ENCODE measurements at places on chromosomes 7 and 10. TPM values are rescaled to one million over a fixed set of nuclear protein-coding genes. Genes with fewer than 3 reads are reported as not detected.

PDE6C gene
- not detected for total RNA-seq

FOXL3 gene
- total RNA-seq = not detected

ZNF853 gene
- 4.8 TPM for total RNA-seq

TUBAL3 gene
- total RNA-seq = not detected

C7orf57 gene
- not detected for total RNA-seq

CLRN3 gene
- not detected for total RNA-seq

RPP38 gene
- 11.6 TPM for total RNA-seq

MYH16 gene
- under 0.01 TPM for total RNA-seq

FIS1 gene
- total RNA-seq = 226 TPM

PAXIP1 gene
- total RNA-seq = 8.4 TPM

MOGAT3 gene
- not detected for total RNA-seq

ASAH2 gene
- 1.3 TPM for total RNA-seq

ZNF365 gene
- total RNA-seq = 0.84 TPM

KIAA1549 gene
- 1.0 TPM for total RNA-seq

OR9A2 gene
- not detected for total RNA-seq

STEAP1 gene
- total RNA-seq = 39.5 TPM

ZNF25 gene
- 5.0 TPM for total RNA-seq

LIPF gene
- not detected for total RNA-seq

HSPA12A gene
- total RNA-seq = 4.7 TPM

LIPM gene
- not detected for total RNA-seq

CYP3A7 gene
- 0.34 TPM for total RNA-seq

BBS9 gene
- total RNA-seq = 6.7 TPM

COMMD3 gene
- total RNA-seq = 53.1 TPM

ZNF32 gene
- 33.5 TPM for total RNA-seq

TFR2 gene
- total RNA-seq = 0.17 TPM

FXYD4 gene
- total RNA-seq = not detected

TNKS2 gene
- total RNA-seq = 17.7 TPM

UNCX gene
- not detected for total RNA-seq

DNAJC30 gene
- 6.2 TPM for total RNA-seq

CNNM2 gene
- 1.7 TPM for total RNA-seq

MRLN gene
- total RNA-seq = not detected

NXPH1 gene
- total RNA-seq = not detected

SND1 gene
- 173 TPM for total RNA-seq

TMEM120A gene
- total RNA-seq = 13.8 TPM

ABCC2 gene
- 0.17 TPM for total RNA-seq

LLCFC1 gene
- not detected for total RNA-seq

SNX8 gene
- 21.5 TPM for total RNA-seq

FBXL15 gene
- total RNA-seq = 19.6 TPM

TRIL gene
- total RNA-seq = 0.84 TPM
